ENCODE measurements at places on chromosomes 5 and 9. TPM values are rescaled to one million over a fixed set of nuclear protein-coding genes. Genes with fewer than 3 reads are reported as not detected.

GRCh38 chr9:70076678-70077077 is 33.0 kb downstream of the MAMDC2 start:
- H3K4me1 ChIP-seq, result no peaks in the 10 kb centered on the region
- H3K27me3 ChIP-seq, result peaks cover 5% of the 10 kb centered on the region
- H3K36me3 ChIP-seq, result no peaks in the 10 kb centered on the region

DNA sequence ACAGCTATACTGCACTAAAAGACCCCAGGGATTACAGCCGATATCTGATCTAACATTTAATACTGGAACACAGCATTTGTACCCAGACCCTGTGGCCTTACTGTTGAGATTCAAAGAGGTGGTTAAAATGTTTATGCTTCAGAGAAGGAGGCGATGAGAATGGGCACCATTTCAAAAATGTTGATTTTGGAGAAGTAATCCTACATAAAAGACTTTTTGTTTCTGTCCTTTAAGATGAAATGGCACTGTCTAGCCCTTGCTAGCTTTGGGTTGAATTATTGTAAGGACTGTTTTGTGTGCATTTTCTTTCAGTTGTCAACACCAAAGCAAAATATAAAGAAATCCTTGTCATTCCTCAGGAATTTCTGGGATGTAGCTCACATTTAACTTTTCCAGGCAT is 288.5 kb upstream of the ANKH start:
- H3K27me3 ChIP-seq, result no peaks in the 10 kb centered on the region
- H3K36me3 ChIP-seq, result no peaks in the 10 kb centered on the region
- H3K4me1 ChIP-seq, result no peaks in the 10 kb centered on the region
- no peak overlapping the region for H3K4me3 ChIP-seq
- DNase-seq, result no peak
- H3K27ac ChIP-seq, result no peak overlapping the region

DNA sequence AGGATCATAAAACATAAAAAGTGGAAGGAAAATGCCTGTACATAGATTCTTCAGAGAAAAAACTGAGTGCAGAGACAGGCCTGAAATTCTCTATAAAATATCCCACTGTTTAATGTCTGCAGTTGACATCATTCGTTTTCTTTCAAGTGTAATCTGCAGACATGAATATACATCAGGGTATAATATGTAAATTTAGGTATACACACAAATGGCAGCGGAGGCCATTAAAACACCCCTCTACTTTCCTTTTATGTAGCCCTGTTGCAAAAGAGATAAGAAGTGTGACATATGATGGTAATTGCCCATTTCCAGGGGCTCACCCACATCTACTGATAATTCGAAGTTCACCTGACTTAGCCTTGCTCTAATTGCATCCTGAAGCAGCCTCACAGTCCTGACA is 164.3 kb downstream of the SLC24A2 start:
- peaks cover 21% of the 10 kb centered on the region for H3K27me3 ChIP-seq
- H3K36me3 ChIP-seq, result no peaks in the 10 kb centered on the region
- no peaks in the 10 kb centered on the region for H3K4me1 ChIP-seq
- no peak overlapping the region for H3K27ac ChIP-seq
- H3K4me3 ChIP-seq, result no peak overlapping the region

DNA sequence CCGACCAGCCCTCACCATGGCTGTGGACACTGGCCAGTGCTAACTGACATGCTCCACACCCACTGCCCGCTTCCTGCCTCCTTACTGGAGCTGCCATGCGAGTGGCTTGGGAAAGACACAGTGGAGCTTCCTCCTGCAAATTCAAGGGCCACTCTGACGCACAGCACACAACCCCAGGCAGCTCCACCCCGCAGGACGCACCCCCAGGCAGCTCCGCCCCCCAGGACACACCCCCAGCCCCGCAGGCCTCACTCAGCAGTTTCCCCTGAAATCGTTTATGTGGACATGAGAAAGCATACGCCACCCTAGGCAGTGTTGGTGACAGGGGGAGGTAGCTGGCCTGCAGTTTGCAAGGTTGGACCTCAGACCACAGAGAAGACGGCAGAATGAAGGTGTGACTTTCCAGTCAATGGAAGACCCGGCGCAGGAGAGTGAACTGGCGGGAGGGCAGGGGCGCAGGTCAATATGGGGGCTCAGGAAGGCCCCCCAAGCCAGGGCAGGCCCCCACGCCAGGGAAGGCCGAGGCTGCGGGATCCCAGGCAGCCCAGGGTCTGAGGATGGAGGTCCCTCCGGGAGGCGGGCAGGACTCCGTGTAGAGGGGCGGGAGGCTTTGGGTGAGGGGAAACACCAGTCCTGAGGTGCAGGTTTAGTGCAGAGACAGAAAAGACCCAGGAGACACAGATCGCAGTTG is 21.6 kb downstream of the LPCAT1 start:
- H3K4me1 ChIP-seq, result peaks cover 22% of the 10 kb centered on the region
- peak; percentile 49 for DNase-seq
- H3K27ac ChIP-seq, result no peak overlapping the region
- no peak overlapping the region for H3K4me3 ChIP-seq
- no peaks in the 10 kb centered on the region for H3K27me3 ChIP-seq

Gene BARHL1
- not detected for total RNA-seq

DNA sequence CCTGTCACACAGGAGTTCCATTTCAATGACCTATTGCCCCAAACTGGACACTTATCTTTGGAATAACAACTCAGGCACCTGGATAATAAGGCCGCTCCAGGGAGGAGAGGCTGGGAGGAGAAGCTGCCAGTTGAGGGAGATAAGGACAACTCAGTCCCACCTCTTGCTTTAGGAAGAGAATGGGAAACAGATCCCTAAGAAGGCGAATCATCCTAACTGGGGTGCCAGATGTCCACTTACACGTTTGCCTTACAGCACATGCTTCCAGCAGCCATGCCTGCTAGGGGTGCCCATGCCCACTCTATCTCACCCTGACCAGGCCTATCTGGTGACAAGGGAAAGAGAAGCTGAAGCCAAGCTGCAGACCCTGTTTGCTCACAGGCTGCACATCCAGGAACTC is 6.5 kb downstream of the HK3 start:
- peaks cover 7% of the 10 kb centered on the region for H3K27me3 ChIP-seq
- no peak overlapping the region for H3K4me3 ChIP-seq
- H3K27ac ChIP-seq, result no peak overlapping the region
- H3K36me3 ChIP-seq, result no peaks in the 10 kb centered on the region
- no peak for DNase-seq

DNA sequence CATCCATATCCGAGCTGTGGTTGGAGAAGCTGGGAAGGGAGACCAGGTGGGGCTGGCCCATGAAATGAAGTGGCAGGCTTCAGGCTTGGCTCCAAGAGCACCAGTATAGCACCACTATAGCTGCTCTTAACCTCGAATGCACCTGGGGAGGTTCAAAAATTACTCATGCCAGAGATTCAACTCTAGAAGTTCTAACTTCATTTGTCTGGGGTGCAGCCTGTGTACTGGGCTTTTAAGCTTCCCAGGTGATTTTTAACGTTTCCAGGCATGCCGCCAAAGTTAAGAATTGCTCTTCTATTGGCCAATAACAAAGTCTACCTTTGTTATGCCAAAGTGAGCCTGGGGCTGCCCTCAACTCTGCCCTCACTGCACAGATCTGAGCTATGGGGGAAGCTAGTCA is 458 bp downstream of the PRSS3 start:
- DNase-seq, result no peak
- H3K4me3 ChIP-seq, result no peak overlapping the region
- H3K27me3 ChIP-seq, result peaks cover 30% of the 10 kb centered on the region

GRCh38 chr5:38414348-38414747 is 142.1 kb downstream of the LIFR start:
- H3K27me3 ChIP-seq, result peaks cover 8% of the 10 kb centered on the region
- H3K27ac ChIP-seq, result no peak overlapping the region
- no peak overlapping the region for H3K4me3 ChIP-seq
- no peak for DNase-seq

DNA sequence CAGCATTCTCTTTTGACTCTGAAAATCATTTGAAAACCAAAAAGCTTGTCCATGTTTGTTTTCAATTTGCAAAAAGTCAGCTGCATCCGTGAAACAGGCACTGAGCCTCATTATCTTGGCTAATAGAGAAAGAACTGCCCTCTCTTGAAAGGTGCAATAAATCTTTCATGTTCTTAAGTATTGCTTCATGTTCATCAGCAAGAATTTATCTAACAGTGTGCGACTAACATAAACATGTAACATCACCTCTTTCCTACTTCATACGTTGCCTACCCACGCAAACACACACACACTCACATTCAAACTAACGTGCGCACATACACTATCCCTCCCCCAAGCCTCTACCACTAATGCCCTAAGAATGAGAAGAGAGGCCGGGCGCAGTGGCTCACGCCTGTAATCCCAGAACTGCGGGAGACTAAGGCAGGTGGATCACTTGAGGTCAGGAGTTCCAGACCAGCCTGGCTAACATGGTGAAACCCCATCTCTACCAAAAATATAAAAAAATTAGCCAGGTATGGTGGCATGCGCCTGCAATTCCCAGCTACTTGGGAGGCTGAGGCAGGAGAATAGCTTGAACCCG is 629.7 kb upstream of the ZNF608 start:
- H3K27me3 ChIP-seq, result no peaks in the 10 kb centered on the region
- no peaks in the 10 kb centered on the region for H3K4me1 ChIP-seq
- H3K4me3 ChIP-seq, result no peak overlapping the region
- H3K27ac ChIP-seq, result no peak overlapping the region
- no peak for DNase-seq

Gene RNF130
- total RNA-seq, result 11.5 TPM

DNA sequence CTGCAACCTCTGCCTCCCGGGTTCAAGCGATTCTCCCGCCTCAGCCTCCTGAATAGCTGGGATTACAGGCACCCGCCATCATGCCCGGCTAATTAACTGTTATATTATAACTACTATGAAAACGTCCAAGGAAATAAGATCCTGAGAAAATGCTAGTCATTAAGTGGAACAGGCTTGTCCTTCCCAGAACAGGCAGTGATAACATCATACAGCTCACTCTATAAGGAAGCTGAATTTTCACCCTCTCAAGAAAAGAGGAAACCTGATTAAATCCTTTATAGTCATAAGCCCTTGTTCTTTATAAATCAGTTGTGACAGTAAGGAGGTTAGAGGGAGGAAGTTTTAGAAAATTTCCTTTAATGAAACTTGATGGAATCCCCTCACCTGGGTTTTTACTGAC is 163.9 kb upstream of the CLINT1 start:
- peaks cover 9% of the 10 kb centered on the region for H3K27me3 ChIP-seq
- H3K4me1 ChIP-seq, result no peaks in the 10 kb centered on the region
- DNase-seq, result no peak
- H3K36me3 ChIP-seq, result no peaks in the 10 kb centered on the region
- no peak overlapping the region for H3K4me3 ChIP-seq
- no peak overlapping the region for H3K27ac ChIP-seq

DNA sequence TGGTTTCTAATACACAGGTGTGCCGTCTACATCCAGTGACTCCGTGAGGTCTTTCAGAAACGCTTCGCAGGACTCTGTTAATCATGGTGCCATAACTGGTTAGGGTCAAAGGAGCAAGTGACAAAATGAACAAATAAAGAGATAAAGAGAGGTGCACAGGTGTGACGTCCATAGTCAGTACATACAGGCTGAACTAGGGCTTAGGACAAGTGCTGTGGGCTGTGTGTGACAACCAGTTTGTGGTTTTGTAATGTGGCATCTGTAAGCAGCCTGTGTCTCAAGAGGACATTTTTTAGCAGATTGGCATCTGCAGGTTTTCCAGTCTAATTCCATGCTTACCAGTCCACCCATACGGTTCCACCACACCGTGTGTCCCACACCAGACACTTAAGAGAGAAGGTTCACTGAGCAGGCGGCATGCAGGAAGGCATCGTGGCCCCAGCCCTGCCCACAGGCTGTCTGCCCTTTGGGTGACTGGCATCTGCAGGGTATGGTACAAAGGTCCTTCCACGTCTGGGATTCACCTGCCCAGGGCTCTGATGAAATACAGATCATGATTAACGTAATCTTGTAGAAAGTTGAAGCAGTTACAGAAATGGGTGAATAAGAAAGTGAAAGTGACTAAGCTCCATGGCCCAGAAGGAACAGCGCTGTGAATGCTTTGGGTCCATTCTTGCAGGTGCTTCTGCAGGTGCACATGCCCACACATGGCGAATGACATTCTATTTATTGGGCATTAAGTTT is 26.9 kb downstream of the SRD5A1 start:
- peaks cover 40% of the 10 kb centered on the region for H3K36me3 ChIP-seq
- peaks cover 8% of the 10 kb centered on the region for H3K4me1 ChIP-seq
- H3K27ac ChIP-seq, result peak overlapping the region; percentile 57
- no peaks in the 10 kb centered on the region for H3K27me3 ChIP-seq
- no peak for DNase-seq

DNA sequence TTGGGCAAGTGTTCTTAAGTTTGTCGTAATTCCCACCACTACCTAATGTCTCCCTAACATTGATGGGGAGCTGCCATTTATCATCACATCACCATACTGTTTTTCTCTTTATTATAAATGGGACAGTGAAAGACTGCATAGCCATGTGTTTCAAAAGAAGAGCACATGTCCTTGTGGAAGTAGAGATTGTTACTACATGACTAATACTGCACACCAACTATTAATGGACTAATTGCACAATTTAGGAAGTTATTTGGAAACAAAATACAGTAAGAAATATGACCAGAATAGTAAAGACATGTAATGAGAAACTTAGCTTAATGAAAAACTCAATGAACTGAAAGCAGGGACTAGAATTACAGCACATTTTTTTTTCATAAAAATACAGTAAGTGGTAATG is 12.0 kb upstream of the ELOVL7 start:
- no peak overlapping the region for H3K4me3 ChIP-seq
- H3K27ac ChIP-seq, result no peak overlapping the region
- DNase-seq, result no peak
- no peaks in the 10 kb centered on the region for H3K36me3 ChIP-seq
- no peaks in the 10 kb centered on the region for H3K4me1 ChIP-seq
- H3K27me3 ChIP-seq, result no peaks in the 10 kb centered on the region

- H3K4me3 ChIP-seq, result no peak overlapping the region
- H3K36me3 ChIP-seq, result no peaks in the 10 kb centered on the region
- H3K27ac ChIP-seq, result no peak overlapping the region
- no peak for DNase-seq
- no peaks in the 10 kb centered on the region for H3K4me1 ChIP-seq
These were observed 214.3 kb upstream of the GRIA1 start for GRCh38 chr5:153276151-153276550.

DNA sequence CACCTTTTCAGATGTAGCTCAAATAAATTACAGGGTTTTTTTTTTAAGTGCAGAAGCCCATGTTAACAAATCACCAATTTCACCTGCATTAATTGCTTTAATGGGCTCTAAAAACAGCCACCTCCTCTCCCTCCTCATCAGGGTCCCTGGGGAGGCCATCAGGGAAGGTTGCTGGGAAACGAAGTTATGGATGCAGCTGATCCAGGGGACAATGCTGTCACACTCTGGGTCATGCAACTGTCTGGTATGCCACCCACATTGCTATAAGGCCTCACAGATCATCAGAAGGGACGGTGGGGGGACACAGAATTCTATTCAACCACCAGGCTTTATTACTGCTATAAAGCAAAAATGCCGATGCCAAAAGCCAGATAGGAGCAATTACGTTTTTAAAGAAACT is 9.3 kb downstream of the WHRN start:
- H3K27me3 ChIP-seq, result peaks cover 11% of the 10 kb centered on the region
- peaks cover 8% of the 10 kb centered on the region for H3K4me1 ChIP-seq
- DNase-seq, result no peak
- no peaks in the 10 kb centered on the region for H3K36me3 ChIP-seq
- H3K4me3 ChIP-seq, result no peak overlapping the region
- no peak overlapping the region for H3K27ac ChIP-seq

GRCh38 chr9:100595391-100596199 is 17.7 kb downstream of the CAVIN4 start:
- H3K36me3 ChIP-seq, result no peaks in the 10 kb centered on the region
- no peak overlapping the region for H3K4me3 ChIP-seq
- peaks cover 11% of the 10 kb centered on the region for H3K27me3 ChIP-seq
- H3K4me1 ChIP-seq, result peaks cover 16% of the 10 kb centered on the region
- DNase-seq, result no peak

GRCh38 chr5:154046486-154046885 is 7.7 kb downstream of the MFAP3 start:
- no peak overlapping the region for H3K27ac ChIP-seq
- H3K27me3 ChIP-seq, result no peaks in the 10 kb centered on the region
- peaks cover 20% of the 10 kb centered on the region for H3K36me3 ChIP-seq

Gene SPINK7
- not detected for total RNA-seq

Gene GRAMD2B
- 4.6 TPM for total RNA-seq

Data from activated naive CD8-positive, alpha-beta T cell treated with anti-CD3 and anti-CD28 coated beads, Interleukin-2, amount 10 ng/mL, durations not matched to agents 7 days and 5 days (primary cell).